Activated T-helper 2 cell treated with anti-CD3 and anti-CD28 coated beads, Interferon-gamma antibody, Interleukin-2, Interleukin-4, amounts not matched to agents 10 μg/mL and 5 μg/mL and 100 μg/mL, durations not matched to agents 14 hours and 24 hours and 36 hours (primary cell): ENCODE measurements at places on chromosomes 12 and 14. TPM values are rescaled to one million over a fixed set of nuclear protein-coding genes. Genes with fewer than 3 reads are reported as not detected.

The KRT72 gene
- not detected in 2 replicates for total RNA-seq

GRCh38 chr14:61872452-61872851 is 110.2 kb downstream of the SNAPC1 start:
- no peaks in the 10 kb centered on the region for H3K36me3 ChIP-seq
- no peak overlapping the region for H3K4me3 ChIP-seq
- no peak for DNase-seq
- peaks cover 49% of the 10 kb centered on the region for H3K27me3 ChIP-seq

DNA sequence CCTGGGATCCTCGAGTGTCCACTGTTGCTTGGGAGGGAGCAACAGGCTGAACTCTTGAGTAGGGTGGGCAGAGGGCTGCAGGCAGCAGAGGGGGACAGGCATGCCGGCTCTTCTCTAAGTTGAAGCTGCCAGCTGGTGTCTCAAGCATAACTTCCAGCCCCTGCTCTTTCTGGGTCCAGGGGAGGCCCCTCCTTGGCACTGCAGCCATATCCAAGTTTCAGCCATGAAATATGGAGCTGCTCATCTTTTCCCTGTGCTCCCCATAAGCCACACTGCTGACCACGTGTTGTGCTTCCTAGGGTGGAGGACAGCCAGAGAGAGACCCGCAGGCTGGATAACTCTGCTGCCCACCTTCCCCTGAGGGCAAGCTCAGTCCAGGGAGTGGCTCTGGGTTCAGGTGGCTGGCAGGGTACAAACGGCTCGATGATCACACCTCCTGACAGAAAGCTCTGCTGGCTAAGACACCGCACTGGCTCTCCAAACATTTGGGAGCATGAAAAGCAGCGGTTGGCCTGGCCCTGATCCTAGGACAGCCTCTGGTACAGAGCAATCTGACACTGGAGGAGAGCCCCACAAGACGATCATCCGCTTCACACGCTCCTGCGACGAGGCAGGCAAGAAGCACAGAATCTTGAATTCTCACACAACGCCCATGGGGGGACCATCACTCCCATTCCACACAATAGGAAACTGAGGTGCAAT is 79.6 kb downstream of the PITPNM2 start:
- no peak overlapping the region for H3K27ac ChIP-seq
- H3K4me1 ChIP-seq: peaks cover 30% of the 10 kb centered on the region
- H3K27me3 ChIP-seq: no peaks in the 10 kb centered on the region
- no peak for DNase-seq
- no peak overlapping the region for H3K4me3 ChIP-seq
- H3K36me3 ChIP-seq: no peaks in the 10 kb centered on the region

DNA sequence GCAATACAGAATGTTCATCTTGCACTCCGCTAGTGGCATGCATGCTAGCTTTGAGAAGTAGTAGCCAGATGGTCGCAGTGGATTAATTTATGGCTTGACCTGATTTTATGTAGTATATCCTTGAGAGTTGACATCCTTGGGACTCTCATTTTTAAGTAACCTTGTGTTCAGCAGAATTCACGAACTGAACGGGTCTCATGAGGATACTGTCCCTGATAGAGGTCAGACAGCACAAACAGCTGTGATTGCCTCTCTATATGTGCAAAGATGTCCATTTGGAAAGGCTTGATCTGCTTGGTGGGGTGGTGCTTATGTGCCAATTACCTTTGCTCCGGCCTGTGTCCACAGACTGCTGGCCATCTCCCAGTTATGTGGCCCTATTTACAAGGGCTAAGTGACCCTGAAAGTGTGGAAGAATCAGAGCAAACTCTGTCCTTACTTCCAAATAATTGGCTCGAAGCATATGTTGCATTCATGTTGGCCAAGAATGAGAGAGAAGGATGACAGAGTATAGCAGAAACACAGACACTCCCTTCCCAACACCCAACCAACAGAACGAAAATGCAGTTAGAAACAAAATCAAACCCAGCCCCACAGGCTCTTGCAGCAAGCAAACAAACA is 167.1 kb downstream of the CRADD start:
- peaks cover 4% of the 10 kb centered on the region for H3K27me3 ChIP-seq
- no peak overlapping the region for H3K27ac ChIP-seq
- peaks cover 15% of the 10 kb centered on the region for H3K36me3 ChIP-seq
- H3K4me3 ChIP-seq: no peak overlapping the region
- DNase-seq: no peak
- peaks cover 28% of the 10 kb centered on the region for H3K4me1 ChIP-seq
